ENCODE measurements at places on chromosomes 11 and 22.

DNA sequence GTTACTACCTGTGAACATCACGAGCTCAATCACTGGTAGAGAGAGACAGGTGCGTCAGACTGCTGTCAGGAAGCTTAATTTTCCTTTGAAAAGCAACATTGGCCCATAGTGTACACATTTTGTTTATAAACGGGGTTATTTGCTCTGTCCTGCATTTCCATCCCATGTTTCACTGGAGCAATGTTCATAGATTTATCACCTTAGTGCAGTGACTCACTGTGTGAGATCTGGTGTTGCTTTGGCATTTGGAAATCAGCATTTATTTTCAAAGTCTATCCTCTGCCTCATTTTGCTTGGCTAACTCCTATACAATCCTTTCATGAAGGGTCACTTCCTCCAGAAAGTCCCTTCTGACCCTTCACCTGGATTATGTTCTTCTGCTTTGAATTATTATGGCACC is 529.1 kb downstream of the NELL1 start:
- DNase-seq = no peak

GRCh38 chr22:44625981-44626687 is 75.9 kb upstream of the PRR5 start:
- peak; percentile 82 for DNase-seq

- DNase-seq = no peak
Measured at GRCh38 chr11:61131998-61132555, 29.1 kb downstream of the VPS37C start.

GRCh38 chr22:33921525-33922348 is 1.5 kb upstream of the LARGE1 start:
- peak; percentile 3 for DNase-seq

GRCh38 chr11:111001986-111002611 is 243.4 kb upstream of the POU2AF2 start:
- DNase-seq = no peak
